Kasumi-1 (cell line): ENCODE measurements at places on chromosomes 3 and 15.
A peak's percentile ranks its signal among the peaks of the same experiment; 100 is the strongest.

- DNase-seq, result no peak
Observed at GRCh38 chr3:128991355-128991895, 2.5 kb downstream of the CFAP92 start.

- DNase-seq, result no peak
Observed at GRCh38 chr3:81776643-81777042, 15.2 kb upstream of the GBE1 start.

DNA sequence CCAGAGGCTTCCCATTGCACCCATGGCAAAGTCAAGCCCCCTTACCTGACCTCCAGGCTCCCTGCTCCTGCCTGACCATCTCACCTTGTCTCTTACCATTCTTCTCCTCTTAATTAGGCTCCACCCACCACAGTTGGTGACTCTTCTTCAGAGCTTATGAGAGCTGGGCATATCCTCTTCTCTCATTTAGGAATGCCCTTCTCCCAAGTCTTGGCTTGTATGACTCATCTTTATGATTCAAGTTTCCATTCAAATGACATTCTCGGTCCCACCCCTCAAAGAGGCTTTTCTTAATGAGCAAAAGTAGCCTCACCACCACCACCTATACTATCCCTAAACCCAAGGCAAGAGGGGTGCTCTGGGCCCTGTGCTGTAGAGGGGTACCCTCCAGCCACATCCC, 55.3 kb upstream of the NUDT16 start:
- no peak for DNase-seq

DNA sequence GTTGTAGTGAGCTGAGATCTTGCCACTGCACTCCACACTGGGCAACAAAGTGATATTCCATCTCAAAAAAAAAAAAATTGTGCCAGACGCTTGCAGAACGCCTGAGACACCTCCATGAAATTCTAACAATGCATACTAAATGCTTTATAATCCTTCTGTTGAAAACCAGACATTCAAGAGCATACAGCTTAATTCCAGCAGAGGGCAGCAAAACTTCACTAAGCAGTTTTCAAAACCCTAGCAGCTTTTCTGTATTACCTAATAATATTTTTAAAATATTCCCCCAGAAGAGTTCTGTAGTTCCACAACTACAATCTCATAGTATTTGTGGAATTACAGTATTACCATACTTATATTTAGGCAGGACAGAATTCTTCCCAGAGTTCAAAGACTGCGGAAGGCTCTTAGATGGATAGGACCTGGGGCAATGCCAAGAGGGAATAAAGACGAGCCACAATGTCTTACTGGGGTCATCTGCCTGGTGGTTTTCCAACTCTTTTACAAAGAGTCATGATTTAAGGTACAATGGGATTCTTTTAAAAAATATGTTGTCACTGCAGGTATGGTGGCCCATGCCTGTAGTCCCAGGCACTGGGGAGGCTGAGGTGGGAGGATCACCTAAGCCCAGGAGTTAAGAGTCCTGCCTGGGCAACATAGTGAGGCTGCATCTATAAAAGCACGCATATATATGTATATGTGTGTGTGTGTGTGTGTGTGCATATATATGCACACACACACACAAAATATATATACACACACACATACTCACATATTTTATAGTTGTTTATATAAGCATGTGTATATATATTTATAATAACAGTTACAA, 19.6 kb upstream of the TASOR start:
- peak; percentile 84 for DNase-seq

DNA sequence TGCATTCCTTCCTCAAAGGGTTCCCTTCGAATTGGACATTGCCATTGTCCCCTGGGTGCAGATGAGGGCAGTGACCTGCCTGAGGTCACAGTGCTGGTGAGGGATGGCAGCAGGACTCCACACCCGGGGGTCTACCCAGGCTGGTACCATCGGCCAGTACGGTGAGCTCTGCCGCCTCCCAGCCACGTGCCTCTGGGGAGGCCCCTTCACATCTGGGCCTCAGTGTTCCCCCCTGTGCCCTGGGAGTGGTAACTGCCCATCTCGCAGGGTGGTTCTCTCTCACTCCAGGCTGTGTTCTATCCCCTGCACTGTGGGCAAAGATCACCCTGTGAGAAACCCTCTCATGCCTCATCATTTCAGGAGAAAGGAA, 99.4 kb upstream of the IQSEC1 start:
- no peak for DNase-seq

GRCh38 chr3:139448104-139448503, 28.2 kb downstream of the RBP2 start:
- DNase-seq, result no peak

DNA sequence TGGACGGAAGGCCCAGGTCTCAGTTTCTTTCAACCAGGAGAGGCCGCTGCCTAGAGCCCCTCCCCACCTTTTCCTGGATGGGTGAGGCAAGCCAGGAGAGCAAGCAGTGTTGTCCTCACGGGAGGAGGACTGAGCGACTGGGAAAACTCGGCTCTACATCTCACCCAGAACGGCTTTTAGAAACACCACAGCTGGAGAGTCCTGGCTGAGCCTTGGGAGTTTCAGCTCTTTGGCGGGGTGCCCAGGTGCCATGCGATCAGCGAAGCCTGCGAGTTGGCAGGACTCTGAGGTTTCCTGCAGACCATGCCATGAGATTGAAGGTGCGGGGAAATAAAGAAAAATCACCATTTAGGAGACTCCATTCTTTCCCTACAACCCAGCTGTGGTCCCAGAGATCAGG, 26.0 kb downstream of the PPCDC start:
- DNase-seq, result no peak

GRCh38 chr3:133079621-133080020, 41.4 kb downstream of the TMEM108 start:
- DNase-seq, result no peak

GRCh38 chr15:77607111-77607893, 25.4 kb downstream of the LINGO1 start:
- no peak for DNase-seq

DNA sequence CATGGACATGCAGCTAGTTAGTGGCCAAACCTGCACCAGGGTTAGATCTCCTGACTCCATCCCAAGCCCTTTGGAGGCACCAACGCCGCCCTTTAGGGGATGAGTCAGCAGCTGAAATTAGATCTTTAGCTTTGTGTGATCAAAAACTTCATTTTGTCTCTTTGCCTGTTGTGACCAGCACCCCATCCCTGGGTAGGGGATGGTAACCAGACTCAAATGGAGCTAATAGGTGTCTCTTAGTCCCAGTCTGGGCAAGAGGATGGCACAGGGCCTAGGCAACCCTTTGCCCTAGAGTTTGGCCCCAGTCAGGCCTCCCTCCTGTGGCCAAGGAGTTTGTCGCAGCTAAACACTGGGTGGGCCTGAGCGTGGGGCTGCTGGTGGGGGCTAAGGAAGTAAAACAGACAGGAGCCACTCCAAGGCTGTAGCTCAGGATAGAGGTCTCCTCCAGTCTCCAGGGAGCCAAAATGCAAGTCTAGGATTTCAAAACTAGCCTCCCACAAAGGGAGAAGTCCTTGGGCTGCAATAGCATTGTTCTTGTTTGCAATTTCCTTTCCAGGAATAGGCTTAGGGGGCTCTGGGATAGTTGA, 105.1 kb downstream of the CPN2 start:
- peak; percentile 30 for DNase-seq

- DNase-seq, result no peak
Observed at GRCh38 chr3:82342521-82342920, 581.1 kb upstream of the GBE1 start.

- DNase-seq, result no peak
Observed at GRCh38 chr15:74040109-74040850, 42.1 kb downstream of the GOLGA6A start.

GRCh38 chr3:71585887-71586809, 2.6 kb upstream of the FOXP1 start:
- peak; percentile 73 for DNase-seq

DNA sequence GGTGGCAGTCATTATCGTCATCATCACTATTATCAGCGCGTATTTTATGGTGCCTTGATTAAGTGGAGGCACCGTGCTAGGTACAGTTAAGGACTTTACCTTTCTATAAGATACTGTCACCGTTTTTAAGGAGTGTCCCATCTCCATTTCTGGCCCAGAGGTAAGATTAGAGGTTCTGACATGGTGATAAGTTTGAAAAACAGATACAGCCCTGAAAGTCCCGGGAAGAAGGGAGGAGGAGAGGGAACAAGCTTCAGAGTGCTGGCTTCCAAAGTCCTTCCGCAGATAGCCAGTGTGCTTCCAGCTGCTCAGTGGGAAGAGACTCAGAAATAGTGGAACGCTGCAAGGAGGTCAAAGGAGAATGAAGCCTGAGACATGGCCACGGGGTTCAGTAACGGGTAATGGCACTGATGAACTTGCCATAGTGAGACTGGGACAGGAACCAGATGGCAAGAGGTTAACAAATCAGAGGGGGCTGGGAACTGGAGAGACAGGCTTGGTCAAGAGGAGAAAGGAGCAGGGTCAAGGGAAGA, 9.1 kb upstream of the TM4SF4 start:
- DNase-seq, result no peak

DNA sequence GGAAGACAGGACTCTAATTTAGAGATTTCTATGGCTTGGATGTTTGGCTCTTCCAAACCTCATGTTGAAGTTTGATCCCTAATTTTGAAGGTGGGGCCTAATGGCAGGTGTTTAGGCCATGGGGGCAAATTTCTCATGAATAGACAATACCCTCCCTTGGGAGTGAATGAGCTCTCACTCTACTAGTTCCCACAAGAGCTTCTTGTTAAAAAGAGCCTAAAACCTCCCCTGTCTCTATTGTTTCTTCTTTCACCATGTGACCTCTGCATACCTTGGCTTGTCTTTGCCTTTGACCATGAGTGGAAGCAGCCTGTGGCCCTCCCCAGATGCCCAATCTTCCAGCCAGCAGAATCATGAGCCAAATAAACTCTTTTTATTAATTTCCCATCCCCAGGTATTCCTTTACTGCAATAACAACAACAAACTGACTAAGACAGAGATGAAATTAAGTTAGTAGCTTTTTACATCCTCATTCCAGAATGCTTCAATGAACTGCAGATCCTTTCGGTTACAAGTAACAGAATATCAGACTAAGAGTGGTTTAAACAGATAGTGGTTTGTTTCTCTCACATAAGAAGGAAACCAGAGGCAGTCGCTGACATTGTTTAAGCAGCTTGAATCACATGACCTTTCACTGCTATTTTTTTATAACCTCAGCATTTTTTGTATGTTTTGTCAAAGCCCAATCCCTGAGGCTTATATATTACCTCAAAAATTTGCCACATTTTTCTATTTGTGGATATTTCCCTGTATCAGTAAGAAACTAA, 1013.3 kb upstream of the SEMA6D start:
- no peak for DNase-seq

DNA sequence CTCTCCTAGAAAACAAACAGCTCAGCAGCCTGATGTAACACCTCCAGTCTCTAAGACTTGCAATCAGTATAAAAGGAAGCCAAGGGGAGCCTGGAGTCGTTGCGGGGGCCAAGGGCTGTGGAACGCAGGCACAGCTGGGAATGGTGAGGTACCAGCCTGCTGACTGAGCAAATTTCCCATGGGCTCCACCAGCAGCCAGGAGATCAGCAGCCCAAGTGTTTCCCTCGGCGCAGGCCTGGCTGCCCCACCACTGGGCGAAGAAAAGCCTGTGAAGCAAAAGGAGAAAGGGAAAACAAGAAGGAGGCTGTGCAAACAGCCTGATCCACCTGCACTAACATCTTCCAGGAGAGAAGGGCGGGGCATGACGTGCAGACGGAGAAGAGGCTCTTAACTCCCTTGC, 155.3 kb downstream of the SHQ1 start:
- DNase-seq, result no peak

GRCh38 chr3:4525560-4526223, 32.5 kb downstream of the ITPR1 start:
- no peak for DNase-seq

GRCh38 chr3:93906245-93906644, 67.5 kb downstream of the PROS1 start:
- no peak for DNase-seq

- DNase-seq, result no peak
Observed at GRCh38 chr3:186053954-186054791, 54.7 kb downstream of the ETV5 start.

DNA sequence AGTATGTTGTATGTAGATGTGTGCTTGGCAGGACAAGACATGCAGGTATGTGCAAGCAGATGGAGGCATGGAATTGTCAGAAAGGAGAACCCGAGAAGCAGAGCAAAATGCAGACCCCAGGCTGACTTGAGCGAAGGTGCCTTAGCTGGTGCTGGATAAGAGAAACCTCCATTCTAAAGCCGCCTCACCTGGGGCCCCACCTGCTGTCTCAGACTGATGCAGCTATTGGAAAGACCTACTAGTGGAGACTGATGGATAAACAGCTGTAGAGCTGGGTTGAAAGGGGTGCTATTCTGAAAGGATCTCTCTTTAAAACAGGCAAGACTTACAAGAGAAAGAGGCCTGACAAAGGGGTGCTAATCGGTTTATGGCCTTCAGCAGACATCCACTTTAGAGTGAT, 86.2 kb downstream of the EPHB1 start:
- no peak for DNase-seq

DNA sequence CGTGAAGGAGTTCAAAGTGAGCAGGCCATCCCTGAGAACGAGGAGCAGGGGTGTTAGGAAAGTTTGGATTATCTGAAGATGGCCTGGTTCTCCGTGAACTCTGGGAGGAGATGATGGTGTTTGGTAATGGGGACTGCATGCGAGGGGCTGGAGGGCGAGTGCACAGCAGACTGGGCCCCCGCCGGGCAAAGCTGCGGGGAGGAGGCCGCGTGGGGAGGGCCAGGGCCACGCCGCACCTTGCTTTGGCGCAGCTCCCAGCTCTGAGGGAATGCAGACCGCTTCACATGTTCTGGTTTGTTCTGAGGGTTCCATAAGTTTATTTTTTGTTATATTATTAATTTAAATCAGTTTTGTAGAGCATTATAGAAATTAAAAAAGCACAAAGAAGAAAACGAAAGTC, 22.2 kb downstream of the SLC6A1 start:
- no peak for DNase-seq

GRCh38 chr3:128145279-128145678, 8.0 kb upstream of the EEFSEC start:
- DNase-seq, result no peak

- no peak for DNase-seq
Observed at GRCh38 chr3:69411346-69411745, 25.5 kb upstream of the FRMD4B start.

GRCh38 chr3:63479661-63480035, 172.8 kb upstream of the SNTN start:
- DNase-seq, result no peak

GRCh38 chr3:194150252-194150934, 14.4 kb downstream of the HES1 start:
- DNase-seq, result no peak

DNA sequence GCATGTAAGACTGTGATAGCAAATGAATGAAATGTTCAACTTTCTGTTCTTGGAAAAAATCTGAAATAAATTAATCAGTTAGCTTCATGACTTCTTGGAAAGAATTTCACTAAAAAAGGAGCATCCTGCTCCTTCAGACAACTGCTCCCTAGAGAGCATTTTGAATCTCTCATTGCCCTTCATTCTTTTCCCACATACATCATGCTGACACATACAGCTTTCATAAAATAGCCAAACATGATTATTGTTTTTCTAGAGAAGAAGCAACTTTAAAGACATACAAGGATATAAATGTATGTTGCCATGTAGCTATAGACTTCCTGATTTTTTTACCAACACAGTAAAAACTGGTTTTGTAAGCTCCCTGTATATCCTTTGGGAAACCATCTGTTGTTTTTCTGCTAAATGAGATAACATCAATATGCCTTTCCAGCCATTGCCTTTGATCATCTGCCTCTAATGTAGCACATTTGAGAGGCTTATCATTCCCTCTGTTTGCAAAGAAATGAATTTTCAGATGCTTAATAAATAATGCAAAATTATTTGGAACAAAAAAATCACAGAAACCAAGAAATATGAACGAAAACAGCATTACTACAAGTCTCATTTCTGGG, 248.2 kb upstream of the GPR149 start:
- no peak for DNase-seq

GRCh38 chr3:17542591-17542990, 199.8 kb downstream of the TBC1D5 start:
- no peak for DNase-seq
